ENCODE measurements at places on chromosomes 4 and X.

DNA sequence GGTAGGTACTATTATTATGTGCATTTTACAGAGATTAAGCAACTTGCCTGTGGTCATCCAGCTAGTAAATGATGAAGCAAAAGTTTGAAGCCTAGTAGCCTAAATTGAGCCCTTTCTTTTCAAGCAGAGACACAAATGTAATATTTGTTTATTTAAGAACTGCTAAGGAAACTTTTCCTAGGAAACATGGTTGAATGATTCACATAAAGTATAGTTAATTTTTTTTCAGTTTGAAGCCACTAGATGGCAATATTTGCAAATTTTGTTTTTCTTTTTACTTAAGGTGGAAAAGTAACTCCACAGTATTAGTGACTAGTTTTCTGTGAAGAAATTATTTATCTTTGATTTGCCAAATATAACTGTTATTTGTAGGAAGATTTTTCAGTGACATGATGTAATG, 52.8 kb upstream of the ANKRD17 start:
- no peak for DNase-seq

DNA sequence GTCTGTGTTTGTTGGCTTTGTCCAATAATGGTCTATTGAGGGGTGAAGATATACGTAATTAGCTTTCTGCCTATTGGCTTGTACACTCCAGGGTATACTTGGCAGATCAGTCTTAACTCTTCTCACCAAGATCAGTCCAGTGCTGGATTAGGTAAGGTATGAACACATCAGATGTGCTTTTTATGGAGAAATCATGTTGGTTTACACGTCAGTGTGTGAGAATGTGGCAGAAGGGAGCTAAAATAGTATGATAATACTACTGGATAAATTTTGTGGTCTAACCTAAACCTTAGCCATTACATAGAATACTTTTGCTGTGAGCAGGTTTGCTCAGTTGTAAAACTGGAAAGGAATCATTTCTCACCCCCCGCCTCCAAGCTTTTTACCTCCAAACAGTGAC, 4.2 kb downstream of the PDHA1 start:
- DNase-seq = no peak

- no peak for DNase-seq
Observed at GRCh38 chr4:26557164-26557563, 26.7 kb upstream of the TBC1D19 start.

DNA sequence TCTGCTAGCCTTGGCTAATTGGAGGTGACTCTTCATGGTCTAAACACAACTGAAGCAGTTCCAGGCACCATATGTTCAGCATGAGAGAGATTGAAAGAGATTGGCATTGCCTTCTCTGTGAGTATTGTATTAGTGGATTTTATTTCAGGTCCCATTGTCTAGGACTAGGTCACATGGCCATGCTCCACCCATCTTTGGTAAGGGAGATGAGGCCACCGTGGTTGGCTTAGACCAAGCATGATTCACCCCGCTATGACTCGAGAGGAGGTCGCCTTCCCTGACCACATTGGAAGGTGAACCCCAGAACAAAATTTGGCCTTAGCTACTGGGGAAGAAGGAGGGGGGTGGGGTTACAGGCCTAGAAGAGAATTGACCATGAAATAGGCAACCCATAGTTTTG, 109.9 kb upstream of the BCOR start:
- peak; percentile 16 for DNase-seq

- no peak for DNase-seq
Observed at GRCh38 chr4:2789351-2789750, 3.5 kb upstream of the SH3BP2 start.

DNA sequence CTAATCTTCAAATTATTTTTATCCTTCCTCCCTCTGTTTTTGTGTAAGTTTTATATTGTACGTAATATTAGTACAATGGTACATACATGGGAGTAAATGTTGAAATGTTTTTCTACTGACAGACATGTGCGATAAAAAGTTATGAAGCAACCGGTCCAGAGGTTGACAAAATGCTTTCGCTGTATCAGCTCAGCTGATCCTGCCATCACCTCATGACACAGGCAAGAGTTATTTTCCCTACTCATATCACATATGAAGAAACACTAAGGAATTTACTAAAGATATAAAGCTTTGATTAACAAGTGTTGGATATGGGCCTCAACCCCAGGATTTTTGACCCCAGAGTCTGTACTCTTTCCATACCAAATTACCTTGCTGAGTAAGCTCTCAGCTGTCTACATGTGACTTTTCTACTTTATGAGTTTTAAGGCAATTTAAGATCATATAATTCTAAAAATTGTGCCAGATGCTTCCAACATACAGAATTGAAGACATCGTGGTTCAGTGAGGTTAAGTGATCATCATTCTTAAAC, 50.0 kb downstream of the CLCN5 start:
- no peak for DNase-seq

DNA sequence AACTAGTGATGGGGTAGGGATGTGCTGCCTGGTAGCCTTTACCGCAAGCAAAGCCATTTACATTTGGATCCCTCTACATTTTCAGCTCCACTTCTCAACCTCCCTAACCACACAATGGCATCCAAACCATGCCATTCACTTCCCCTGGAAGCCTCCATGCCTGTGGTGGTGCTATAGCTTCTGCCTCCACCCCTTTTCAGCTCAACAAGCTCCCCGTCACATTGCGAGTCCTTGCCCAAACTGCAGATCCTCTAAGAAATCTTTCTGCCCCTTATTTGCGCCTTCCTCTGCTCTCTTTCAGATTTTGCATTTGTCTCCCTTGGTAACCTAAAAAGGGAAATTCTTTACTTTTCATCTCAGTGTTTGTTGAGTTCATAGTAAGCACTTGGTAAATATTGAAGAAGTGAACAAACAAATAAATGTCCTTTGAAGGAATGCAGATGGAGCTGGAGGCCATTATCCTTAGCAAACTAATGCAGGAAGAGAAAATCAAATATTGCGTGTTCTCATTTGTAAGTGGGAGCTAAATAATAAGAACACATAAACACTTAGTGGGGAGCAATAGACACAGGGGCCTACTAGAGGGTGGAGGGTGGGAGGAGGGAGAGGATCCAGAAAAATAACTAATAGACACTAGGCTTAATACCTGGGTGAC, 6.9 kb downstream of the CYTL1 start:
- no peak for DNase-seq

DNA sequence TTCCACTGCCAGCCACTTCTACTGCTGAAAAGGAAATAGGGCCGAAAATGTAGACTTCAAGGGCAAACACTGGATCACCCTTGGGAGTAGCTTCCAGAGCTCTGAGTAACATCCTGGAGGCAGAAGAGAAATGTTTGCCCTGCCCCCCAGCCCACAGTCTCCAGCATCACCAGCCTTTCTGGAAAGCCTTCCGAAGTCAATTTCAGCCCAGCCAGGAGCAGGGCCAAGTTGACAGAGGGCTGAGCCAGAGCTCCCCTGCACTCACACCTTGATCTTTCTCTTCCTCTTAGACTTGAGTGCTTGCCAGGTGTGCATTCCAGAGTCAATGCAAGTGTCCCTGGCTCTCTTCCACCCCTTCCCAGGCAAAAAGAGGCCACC, 35.2 kb downstream of the SLC25A5 start:
- no peak for DNase-seq

DNA sequence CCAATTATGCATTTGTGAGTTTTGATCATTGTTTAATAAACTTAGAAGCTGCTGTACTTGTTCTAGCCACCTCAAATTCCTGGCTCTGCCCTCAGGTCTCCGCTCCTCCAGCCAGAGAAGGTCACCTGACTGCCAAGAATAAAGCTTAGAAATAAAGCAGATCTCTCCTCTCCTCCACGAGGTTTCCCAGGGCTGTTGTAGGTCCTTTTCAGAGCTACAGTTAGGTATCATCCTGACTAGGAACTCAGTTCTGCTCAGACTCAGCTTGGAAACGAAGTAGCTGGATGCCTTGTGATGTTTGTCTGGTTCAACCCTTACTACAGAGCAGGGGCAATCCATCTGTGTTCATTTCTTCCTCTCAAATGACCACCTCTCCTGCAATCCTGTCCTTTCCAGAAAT, 79.1 kb upstream of the RAPGEF2 start:
- no peak for DNase-seq

DNA sequence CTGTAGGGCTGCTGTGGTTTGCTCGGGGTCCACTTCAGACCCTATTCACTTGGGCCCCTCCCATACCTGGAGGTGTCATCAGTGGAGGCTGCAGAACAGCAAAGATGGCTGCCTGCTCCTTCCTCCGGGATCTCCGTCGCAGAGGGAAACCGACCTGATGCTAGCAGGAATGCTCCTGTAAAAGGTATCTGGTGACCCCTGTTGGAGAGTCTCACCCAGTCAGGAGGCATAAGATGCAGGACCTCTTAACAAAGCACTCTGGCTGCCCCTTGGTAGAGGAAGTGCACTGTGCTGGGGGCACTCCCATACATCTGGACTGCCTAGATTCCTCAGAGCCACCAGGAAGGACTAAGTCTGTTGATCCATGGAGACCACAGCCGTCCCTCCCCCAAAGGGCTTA, 296.9 kb downstream of the GRID2 start:
- DNase-seq = no peak

- DNase-seq = no peak
Observed at GRCh38 chr4:182648766-182649165, 268.4 kb downstream of the DCTD start.

- no peak for DNase-seq
Observed at GRCh38 chr4:48509543-48509942, 19.5 kb downstream of the ZAR1 start.

GRCh38 chrX:39613997-39614679, 483.6 kb downstream of the BCOR start:
- DNase-seq = peak; percentile 72

DNA sequence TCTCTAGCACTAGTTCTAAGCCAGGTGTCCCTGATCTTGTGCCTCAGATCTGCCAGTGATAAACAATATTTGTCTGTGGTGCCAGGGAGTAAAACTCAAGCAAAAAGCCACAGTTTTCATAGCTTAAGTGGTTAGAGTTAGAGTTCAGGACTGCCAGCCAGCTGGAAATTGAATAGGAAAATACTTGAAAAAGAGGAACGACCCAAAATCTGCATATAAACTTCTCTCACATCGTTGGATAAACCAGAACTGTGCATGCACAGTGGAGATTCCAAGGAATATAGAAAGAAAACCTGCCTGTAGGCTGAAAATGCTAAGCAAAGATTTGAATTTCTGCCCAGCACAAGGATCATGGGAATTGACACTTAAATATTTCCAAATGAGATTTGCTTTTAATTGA, 35.0 kb upstream of the GNPDA2 start:
- no peak for DNase-seq

DNA sequence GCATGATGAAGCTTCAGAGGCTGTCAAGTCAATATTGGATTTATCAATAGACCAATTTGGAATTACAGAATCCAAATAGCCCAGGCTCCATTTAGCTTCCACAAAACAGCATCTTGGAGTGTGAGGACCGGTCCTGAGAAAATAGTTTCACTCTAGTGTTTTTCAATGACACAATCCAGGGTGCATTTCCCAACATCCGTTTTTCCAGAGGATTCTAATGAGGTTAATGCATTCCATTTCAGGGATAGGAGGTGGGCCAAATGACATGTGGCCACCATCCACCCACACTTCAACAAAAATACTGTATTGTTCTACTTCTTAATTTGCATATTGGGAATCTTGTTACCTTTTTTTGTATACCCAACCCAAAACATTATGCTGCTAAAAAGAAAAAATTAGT, 229.8 kb upstream of the LDB2 start:
- DNase-seq = no peak

- DNase-seq = no peak
Observed at GRCh38 chrX:152638443-152638904, 779 bp downstream of the GABRQ start.

DNA sequence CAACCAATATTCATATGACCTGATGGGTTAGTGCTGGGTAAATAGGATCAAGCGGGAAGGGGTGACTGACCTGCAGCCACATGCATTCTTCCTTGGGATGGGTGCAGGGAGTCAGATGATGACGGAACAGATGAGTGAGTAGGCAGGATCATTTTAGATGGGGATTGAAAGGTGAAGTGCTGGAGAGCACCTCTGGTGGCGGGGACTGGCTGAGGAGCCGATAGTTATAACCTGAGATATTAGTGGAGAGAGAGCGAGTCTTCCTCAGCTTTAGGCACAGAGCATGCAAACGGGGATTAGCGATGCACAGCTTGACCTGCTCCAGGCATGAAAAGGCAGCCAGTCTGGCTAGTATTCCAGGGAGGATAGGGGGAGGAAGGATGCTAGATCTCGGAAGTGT, 99.1 kb downstream of the AFF1 start:
- DNase-seq = no peak

DNA sequence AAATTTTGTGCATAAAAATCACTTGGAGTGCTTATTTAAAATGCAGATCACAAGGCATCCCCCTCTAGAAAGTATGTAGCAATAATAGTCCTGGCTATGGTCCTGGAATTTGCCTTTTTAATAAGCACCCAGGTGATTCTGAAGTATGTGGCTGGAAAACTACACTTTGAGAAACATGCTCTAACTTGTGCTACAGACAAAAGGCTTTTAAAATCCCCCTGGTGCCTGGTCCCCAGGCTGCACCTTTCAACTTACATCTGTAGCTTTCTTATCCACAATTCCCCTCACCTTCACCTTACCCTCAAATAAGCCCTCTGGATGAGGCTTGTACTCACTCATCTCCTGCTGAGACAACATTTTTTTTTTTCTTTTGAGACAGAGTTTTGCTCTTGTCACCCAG, 21.1 kb downstream of the ART3 start:
- no peak for DNase-seq

- no peak for DNase-seq
Observed at GRCh38 chrX:38847206-38847902, 46.1 kb downstream of the MID1IP1 start.

DNA sequence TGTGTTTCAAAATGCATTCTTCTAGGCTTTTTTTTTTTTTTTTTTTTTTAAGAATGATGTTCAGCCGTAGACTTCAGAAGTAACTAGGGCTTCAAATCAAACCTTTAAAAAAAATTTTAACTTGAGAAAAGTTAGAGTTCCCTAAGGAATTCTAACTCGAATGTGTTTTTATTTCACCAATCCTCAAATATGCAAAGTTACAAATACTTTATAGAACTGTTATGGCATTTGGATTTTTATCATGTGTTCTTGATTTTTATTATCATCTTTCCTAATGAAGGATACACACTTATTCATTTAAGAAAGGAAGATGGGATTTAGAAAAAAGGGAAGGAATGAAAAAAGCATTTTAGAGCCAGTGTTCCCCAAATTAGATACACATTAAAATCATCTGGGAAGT, 200.6 kb upstream of the LDB2 start:
- no peak for DNase-seq

GRCh38 chrX:2608638-2609430, 82.3 kb upstream of the CD99 start:
- peak; percentile 88 for DNase-seq

- DNase-seq = no peak
Observed at GRCh38 chrX:94834226-94834625, 1160.2 kb downstream of the FAM133A start.

Measured in stimulated activated CD4-positive, alpha-beta T cell treated with anti-CD3 and anti-CD28 coated beads, TNF-alpha, amount 100 ng/mL, for 24 hours (primary cell).